ENCODE measurements at places on chromosomes 7 and 10.

DNA sequence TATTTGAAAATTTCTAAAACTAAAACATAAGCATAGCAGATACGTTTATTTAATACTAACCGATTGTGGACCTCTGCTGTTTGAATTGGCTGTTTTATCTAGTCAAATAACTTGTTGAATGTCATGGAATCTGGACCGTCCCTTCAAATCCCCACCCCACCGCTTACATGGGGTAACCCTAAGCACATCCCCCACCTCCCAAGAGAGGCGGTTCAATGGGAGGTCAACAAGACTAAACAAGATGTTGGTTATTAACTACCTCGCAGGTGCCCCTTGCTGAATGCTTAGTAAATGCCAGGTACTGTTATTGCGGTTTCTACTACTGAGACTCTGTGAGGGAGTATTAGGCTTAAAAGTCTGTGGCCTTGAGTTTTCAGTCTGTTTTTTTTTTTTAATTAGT lies 70.9 kb downstream of the DAGLB start:
- no peak for DNase-seq

GRCh38 chr7:1403638-1404459 lies 55.4 kb downstream of the MICALL2 start:
- no peak for DNase-seq

- DNase-seq: no peak
These were observed 43.9 kb downstream of the CUX1 start for GRCh38 chr7:101861218-101861775.

- DNase-seq: no peak
These were observed 59.8 kb downstream of the SLC18A2 start for GRCh38 chr10:117300671-117301070.

DNA sequence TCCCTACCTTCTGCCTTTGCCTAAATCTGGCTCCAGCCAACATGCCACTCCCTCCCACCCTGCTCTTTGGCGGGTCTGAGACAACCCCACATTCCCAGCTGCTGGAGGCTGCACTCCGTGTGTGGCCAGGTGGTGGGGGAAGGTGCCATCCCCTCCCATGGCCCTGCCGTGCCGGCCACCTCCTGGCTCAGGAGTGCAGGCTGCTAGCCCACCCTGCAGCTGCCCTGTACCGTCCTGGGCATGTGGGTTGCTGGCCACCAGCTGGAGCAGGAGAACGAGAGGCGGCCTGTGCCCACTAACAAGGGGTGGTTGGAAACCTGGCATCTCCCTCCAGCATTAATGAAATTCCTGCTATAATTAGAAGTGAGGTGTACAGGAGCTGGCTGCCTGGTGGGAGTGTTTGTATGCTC lies 97.6 kb downstream of the ZMIZ1 start:
- DNase-seq: no peak

DNA sequence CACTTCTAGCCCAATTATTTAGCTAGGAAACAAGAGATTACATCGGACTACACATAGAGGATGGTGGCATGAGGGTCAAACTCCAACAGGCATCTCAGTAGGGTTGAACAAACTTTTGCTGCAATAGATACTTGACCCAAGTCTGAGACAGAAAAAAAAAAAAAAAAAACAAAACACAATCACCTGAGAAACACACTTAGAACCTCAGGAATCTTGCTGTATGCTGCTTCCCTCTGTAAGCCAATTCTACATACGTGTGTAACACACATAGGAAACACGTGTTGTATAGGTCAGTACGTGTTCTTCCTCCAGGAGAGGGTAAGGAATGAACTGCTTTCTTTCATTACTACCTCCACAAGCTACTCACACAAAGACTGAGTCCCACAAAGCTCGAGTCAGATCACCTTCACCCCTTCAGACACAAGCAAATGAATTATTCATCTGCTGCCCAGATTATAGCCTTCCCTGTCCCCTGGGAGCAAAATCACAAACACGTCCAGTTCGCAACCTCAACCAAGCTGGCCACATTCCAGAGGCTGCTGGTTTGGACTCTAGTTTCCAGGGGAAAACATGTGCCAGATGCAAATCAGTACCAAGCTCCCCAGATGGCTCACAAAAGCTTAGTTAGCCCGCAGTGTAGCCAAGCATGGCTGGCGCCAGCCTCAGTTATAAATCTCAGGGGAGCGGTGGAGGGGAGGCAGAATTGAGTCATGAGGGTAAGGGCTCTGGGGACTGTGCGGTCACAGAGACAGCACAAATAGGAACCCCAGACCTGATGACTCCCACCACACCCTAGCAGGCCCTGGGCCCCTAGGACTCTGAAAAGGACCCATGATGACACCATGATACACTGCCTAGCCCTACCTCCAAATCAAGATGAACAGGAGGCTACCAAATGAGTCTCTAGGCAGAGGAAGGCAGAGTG lies 15.1 kb downstream of the PSAP start:
- no peak for DNase-seq

DNA sequence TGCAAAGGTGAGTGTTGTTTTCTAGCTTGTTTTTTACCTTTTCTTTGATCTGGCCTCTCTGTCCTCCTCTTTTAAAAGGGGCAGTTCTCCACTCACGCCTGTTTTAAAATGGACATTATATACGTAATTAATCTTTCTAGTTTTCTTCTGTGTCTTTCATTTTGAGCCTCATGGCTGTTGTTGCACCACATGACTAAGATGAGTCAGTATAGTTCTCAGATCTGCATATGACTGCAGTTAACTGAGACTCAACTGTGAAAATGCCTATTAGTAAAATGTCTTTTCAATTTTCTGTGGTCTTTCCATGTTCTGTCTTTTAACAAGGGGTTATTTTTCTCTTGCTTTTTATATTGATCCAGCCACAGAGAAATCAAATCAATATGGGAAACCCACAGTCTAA lies 296.1 kb downstream of the CDK14 start:
- no peak for DNase-seq

DNA sequence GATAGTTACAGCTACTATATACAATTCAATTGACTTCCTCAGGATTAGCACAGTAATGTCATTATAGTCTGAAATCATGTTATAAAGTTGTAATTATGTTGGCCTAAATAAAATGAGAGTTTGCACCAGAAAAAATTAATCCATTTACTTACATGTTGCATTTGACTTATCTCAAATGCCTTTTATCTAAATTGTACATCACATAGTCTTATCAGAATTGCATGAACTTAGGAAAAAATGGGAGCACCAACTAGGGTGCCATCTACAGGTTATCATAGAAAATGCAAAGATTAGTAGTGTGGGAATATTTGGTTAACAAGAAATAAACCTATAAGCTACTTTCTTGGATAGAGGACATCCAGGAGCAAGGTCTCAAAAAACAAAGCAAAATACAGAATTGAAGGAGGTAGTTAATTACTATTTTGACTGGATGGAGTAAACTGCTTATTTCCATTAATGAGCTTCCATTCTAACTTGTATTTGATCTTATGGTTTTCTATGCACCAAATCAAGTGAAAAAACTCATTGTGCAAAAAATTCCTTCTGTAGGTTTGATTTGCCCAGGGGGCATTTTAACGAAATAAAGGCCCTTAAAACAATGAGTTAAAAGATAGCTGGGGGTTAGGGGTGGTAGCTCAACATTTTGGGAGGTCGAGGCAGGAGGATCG lies 60.0 kb upstream of the ORC5 start:
- DNase-seq: no peak

DNA sequence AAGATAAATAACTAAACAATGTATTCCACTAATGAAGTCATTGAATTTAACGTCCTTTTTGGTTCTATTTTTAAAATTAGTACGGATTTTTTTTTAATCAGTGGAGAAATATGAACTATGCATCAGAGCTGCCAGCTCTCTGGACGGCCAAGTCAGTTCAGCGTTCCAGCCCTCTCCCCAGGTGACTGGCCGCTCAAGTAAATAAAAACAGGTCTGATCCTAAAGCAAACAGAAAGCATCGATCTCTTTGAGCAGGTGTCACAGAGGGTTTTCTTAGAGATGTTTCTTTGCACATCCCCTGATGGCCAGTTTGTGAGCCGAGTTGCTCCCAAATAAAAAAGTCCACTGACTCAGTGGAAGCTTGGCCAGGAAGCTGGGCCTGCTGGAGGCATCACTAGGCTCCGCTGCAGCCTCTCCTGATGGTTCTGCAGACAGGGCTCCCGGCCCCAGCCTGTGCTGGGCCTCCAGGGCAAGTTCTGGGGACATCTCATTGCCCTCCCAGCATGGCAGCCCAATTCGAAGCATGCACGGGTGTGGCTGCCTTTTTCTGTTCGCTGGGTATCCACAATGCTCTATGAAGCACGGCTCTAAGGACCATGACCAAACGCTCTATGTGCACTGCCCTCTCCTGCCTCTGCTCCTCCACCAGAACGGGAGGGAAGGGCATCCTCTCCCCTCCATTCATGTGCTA lies 74.7 kb upstream of the PPP2R2D start:
- DNase-seq: no peak

DNA sequence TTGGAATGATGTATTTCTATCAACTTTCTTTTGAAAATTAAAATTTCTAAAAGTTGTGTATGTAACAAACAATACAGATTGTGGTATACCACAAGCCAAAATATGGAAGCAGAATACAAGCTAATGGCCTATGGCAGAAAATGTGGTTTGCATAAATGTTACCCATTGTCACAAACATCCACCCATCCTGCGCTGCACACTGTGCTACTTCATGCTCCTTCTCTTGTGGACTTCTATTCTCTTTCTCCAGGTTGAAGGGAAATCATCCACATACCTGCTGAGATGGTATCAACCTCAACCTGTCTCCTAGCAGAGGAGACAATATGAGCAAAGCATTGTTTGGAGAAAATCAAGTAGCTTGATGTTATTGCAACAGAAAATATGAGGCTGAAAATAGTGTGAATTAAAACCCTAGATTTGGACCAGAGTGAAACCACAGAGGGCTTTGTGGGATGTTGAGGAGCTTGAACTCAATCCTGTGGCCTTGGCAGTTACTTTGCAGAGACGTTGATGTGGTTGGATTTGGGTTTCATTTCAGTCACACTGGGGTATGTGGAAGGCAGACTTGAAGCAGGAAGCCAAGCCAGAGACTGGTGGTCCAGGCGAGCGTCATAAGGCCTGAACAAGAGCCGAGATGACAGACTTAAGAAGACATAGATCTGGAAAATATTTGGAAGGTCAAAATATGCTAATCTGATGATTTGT lies 63.8 kb downstream of the ICA1 start:
- no peak for DNase-seq

GRCh38 chr10:69817078-69817581 lies 15.4 kb downstream of the COL13A1 start:
- no peak for DNase-seq

DNA sequence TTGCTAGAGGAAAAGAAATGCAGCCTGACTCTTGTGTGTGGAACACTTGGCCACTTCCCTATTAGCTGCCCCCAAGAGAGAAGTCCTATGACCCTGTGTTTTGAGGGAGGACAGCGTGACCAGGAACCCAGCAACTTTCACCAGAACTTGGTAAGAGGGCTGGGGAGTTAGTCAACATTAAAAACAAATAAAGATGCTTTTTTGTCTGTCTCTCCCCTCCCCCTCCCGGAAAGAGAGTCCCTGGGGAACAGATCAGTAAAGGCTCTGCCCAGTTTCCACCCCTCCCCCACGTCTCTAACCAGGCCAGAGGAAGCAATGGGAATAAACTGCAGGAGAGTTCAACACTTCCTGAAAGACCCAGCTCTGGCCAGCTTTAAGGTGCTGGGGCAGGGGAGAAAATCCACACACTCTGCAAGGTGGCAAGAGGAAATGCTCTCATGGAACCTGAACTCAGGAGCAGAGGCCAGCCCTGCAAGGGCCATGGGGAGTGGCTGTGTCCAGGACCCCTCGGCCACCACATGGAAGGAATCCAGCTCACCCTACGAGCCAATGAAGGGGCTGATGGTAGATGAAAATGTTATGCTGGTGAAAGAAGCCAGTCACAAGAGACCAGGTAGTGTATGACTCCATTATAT lies 21.5 kb downstream of the SH3PXD2A start:
- DNase-seq: no peak

- no peak for DNase-seq
These were observed 192.3 kb downstream of the EVX1 start for GRCh38 chr7:27434756-27435400.
